ENCODE measurements at places on chromosomes 2 and 18.

- DNase-seq, result no peak
Measured at GRCh38 chr2:100745604-100746003, 74.3 kb upstream of the NPAS2 start.

DNA sequence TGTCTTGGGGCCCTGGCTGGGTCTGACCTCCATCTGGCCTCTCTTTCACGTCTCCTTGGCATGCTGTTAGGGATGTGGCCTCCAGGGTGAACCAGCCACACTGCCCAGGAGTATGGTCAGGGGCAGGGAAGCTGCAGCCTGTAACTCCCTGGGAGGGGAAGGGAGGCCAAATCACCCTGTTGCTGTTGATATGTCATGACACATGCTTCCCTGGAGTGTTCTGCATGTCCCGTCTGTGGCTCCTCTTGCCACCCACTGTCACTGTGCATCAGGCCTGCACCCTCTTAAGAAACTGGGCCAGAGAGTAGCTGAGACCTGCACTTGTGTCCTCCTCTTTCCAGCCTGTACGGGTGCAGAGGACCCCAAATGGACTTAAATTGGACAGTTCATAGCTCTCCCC is 221.3 kb downstream of the FHOD3 start:
- DNase-seq, result no peak

DNA sequence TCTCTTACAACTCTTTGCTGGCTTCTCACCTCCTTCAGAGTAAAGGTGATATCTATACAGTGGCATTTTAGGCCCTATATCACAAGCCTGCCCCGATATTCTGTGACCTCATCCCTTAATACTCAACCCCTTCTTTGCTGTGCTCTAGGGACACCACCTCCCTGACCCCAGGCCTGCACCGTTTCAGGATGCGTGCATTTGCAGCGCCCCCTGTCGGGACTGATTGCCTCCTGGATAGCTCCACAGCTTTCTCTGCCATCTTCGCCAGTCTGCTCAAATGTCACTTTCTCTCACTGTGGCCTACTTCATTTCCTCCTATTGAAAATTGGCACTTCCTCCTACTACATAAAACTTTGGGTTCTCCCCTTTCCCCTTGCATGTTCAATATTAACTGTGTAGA is 289.6 kb downstream of the SOCS6 start:
- DNase-seq, result no peak

DNA sequence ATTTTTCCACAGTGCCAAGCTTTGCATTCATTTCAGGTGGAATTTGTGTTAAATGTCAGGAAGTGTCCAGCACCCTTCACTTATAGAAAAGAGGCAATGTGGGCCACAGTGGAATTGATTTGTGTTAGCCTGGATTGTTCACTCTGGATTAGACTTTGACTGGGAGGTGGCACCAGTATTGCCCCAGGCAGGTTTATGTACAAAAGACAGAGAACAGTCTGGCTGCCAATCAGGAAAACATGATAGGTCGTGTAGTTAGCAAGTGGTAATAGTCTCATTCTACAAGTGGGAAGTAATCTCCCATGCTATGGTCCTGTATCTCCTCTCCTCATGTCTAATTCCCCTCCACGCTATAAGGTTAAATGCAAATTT is 45.6 kb downstream of the RAB27B start:
- DNase-seq, result no peak

DNA sequence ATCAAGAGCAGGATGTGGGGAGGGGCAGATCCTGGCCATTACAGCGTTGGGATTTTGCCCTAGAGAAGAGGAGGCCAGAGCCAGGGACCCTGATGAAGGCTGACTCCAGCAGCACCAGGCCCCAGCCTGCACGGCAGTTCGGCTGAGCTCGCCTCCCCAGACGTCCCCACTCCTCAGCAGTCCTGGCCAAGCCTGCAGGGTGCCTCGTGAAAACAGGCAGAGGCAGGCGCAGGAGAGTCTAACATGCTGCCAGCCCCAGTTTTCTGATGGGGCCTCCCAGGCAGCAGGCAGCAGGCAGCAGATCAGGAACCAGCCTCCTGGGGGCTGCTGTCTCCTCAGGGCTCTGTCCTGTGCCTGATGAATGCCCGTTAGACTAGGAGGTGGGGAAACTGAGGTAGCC is 19.7 kb upstream of the GLI2 start:
- no peak for DNase-seq

DNA sequence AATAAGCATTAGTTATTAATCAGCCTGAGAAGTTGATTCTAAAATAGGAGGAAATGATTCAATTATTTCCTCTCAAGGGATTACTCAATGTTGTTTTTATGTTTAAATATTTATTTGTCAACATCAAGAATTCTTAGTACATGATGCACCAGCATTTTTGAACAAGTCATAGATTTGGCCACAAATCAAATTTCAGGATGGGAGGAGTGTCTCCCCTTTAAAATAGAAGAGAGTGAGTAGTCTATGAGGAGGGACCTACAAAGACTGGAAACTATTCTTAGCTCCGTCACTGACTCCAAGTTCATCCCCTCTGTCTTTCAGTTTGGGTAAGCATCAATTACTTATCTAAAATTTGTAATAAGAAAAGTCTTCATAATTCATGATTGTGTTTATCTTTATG is 18.6 kb upstream of the IL18R1 start:
- no peak for DNase-seq

DNA sequence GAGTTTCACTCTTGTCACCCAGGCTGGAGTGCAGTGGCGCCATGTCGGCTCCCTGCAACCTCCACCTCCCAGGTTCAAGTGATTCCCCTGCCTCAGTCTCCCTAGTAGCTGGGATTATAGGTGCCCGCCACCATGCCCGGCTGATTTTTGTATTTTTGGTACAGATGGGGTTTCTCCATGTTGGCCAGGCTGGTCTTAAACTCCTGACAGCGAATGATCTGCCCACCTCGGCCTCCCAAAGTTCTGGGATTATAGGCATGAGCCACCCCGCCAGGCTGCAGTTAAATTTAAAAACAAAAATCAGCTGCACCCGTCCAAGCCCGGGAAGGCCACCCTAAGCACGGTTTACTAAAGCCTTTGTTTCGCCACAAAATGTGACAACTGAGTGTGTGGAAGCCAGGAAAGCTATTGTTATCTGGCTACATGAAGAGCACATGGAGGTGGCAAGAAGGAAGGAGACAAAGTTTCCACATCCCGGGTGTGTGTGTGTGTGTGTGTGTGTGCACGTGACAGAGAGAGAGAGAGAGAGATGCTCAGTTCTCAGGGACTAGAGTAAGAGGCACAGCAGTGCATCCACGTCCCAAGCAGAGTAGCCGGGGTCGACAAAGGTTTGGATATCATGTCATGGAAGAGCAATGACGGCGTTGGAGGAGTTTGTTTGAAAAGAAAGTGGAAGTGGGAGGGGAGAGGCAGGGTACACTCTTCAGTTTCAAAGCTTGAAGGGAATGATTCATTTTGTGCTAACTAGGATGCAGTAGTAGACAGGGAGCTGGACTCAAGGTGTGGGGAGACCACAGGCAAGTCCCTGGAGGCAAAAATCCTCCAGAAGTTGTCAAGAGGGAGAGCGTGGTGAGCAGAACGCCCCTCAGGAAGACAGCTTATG is 20.1 kb downstream of the INPP5D start:
- DNase-seq, result no peak
